ENCODE measurements at places on chromosomes 4 and X.
A peak's percentile ranks its signal among the peaks of the same experiment; 100 is the strongest.

- DNase-seq: peak; percentile 71
These were observed 134.1 kb downstream of the SLC4A4 start for GRCh38 chr4:71472946-71473345.

DNA sequence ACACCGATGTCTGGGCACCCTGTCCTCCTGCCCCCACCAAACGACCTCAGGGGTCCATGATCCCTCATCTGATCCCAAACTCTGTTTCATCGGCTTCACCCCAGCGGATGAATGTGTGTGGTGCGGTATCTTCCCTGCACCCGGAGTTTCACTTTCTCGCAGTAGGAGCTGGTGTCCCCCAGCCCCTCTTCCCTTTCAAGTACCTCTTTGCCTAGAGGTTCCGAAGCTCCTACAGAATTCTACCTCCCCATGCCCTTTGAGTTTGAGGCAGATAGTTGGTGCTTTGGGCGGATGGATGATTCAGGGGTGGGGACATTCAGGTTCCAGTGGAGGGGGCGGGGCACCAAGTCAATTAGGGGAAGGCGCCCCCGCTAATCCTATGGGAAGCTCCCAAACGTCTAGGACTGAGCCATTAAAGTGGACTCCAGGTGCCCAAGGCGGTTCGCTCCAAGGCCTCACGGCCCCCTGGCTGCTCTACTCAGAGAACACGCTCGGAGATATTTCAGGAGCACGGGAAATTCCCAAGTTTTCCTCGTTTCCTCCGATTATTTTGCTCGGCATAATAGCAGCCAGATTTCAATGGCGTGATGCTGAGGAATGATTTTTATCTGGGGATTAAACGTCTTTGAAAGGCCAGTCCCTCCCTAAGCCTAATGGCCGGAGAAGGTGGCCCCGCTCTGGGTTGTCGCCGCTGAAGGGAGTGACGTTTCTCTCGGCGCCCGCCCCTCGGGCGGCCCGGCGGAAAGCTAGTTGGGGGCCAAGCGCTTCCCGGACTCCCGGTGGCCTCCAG, 1.3 kb downstream of the MSX1 start:
- DNase-seq: no peak

DNA sequence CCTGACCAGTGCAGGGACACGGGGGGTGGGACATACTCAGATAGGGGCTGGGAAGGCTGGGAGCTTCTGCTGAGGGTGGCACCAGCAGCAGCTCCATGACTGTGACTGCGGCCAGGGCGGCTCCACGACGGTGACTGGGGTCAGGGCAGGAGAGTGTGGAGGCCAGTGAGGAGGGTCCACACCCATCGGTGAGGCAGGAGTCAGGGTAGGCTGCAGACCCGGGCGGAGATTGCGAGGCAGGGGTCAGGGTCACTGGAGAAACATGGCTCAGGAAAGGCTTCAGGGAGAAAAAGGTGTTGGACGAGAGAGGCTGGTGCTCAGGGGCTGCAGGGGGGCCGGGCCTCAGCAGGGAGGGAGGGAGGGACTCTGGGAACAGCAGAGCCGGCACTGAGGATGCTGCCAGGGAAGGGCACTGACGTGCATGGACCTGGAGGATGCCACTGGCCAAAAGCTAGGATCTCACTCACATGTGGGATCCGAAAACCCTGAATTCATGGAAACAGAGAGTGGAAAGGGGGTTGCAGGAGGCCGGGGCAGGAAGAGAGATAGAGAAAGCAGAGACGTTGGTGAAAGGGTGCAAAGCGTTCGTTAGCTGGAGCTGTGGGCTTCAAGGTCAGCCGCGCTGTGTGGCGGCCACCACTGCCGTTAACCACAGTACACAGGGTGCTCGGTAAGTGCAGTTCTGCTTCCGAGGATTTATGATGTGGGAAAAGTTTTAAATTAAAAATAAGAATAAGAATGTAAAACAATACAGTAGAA, 22.0 kb downstream of the ATP5ME start:
- DNase-seq: no peak

DNA sequence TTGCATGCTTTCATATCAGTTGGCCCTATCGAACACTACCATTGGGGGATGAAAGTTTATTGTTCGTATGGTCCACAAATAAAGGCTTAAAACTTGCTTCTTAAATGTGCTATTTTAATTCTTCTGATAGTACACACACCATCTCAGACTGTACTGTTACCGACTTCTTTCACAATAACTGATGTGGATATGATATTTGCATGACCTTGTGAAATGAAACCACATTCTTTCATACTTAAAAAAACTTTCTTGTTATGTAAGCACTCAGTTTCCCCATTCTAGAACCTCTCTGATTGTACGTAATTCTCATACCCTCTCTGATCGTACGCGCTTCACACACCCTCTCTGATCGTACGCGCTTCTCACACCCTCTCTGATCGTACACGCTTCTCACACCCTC, 12.0 kb upstream of the WDR19 start:
- no peak for DNase-seq

- DNase-seq: no peak
These were observed 89.1 kb upstream of the KLHL13 start for GRCh38 chrX:118205421-118206395.

DNA sequence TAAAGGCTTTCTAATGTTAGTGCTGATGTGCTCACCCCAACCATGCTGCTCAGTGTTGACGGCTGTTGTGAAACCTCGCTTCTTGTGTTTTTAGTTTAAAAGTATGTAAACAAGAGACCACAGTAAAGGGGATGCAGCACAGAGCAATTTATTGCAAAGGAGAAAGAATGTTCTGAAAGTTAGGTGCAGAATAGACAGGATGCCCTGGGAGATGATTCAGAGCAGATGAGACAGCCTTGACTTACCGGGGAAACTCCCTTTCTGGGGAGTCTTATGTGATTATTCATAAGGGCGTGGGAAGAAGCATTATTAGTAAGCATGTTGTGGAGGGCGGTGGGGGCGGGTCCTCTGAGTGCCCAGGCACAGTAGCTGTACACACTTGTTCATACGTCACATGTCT, 47.7 kb downstream of the EVC start:
- DNase-seq: peak; percentile 93

DNA sequence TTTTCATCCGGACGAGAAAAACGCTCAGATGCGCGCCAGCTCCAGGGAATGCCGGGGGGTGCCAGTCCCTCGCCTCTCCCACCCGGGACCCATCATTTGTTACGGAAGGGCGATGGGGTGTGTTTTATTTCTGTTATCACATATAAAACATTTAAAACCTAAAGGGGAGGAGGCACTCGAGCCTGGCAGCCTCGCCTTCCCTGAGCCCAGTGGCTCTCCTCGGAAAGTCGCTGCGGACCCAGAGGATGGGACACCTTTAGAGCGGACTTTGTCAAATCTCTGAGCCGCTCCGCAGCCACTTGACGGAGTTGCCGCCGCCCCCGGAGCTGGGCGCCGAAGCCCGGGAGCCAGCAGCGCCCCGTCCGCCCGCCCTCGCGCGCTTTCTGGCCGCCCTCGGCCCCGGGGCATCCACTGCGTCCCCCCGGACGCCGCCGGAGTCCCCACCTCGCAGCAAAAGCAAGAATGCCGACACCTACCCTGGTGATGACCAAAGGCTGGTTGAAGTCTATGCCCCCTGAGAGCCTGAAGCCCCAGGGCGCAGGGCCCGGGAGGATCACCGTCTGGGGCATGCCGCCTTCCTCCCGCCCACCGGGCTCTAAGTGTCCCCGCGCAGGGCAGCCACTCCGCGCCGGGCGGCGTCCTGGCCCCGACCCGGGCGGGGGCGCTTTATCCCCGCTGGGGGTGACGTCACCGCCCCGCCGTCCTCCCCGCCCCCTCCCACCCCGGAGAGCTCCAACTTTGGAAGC, at the start of gene PDLIM3:
Gene PDLIM3, minus strand, starts transcription at position 642 of the 746 bp plus-strand sequence. Its CDS starts 73 bp downstream, at position 569.
- DNase-seq: no peak

- DNase-seq: no peak
These were observed 74.6 kb downstream of the WDR44 start for GRCh38 chrX:118420462-118420861.

- DNase-seq: no peak
These were observed 9.8 kb downstream of the AADAT start for GRCh38 chr4:170079981-170080380.

DNA sequence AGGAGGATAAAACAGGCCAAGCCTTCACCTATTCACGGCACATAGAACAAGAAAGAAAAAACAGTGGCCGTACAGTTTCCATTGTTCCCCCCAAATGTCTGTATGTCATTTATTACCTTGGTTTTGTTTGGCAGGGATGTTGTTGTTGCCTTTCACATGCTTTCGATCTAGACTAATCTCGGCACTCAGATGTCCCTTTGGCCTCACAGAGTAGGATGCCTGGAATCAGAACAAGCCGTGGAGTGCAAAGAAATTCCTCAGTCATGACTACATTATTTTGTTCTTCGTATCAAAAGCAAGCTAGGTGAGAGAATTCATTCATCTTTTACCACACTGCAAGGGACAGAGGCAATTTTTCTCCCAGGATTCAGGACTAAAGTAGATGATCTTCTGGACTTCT, 106.9 kb downstream of the SMIM20 start:
- no peak for DNase-seq

DNA sequence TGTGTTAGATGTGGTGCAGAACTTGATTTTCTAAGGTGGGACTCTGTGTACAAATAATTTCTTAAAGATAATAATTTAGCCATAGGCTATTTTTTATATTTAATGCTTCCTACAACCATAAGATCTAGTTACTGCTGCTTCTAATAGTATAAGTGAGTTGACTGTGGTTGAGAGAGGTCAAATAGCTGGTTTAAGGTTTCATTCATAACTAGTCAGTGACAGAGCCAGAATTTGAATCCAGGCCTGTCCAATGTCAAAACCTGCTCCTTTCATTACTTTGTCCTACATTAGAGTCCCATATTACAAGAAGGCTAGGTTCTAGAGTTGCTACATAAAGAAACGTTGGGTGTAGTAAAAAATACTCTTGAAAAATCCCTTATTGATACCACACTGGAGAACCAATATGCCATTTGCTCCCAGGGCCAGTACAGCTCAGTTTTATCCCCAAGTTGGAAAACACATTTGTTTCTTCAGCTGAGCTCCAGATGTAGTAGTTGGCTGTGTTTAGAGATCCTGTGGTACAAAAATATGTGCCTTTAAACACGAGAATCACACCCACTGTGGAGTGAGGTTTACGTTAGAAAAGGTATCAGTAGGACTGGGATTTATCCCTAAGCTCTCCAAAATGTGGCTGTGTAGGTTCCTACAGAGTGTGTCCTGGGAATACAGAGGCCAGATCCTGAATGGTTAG, 84.3 kb downstream of the REPS2 start:
- no peak for DNase-seq

All from PC-3 (cell line).